GM04503 (cell line): ENCODE measurements at places on chromosomes 7 and 10.

- no peak for DNase-seq
Measured at GRCh38 chr7:135245226-135246190, 11.9 kb downstream of the STRA8 start.

GRCh38 chr7:134669845-134670373 lies 23.3 kb downstream of the BPGM start:
- no peak for DNase-seq

- no peak for DNase-seq
Measured at GRCh38 chr10:53453196-53453595, 680.6 kb upstream of the MBL2 start.

DNA sequence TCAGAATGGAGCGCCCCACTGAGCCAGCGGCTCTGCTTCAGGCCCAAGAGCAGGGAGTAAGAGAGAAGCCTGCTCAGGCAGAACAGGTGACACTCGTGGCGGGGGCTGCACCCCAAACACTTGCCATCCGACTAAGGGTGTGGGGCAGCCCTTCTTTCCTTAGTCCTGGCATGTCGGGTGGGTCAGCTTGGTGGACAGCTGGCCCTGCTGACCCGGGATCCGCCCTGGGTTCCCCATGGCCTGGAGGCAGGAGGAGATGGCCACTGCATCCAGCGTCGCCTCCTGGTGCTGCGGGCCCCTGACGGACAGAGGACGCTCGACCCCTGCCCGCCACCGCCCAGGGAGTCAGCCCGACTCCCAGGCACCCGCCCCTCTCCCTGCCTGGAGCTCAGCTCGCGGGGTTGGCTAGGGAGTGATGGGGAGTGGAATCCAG lies 1.2 kb upstream of the PAOX start:
- DNase-seq = no peak

DNA sequence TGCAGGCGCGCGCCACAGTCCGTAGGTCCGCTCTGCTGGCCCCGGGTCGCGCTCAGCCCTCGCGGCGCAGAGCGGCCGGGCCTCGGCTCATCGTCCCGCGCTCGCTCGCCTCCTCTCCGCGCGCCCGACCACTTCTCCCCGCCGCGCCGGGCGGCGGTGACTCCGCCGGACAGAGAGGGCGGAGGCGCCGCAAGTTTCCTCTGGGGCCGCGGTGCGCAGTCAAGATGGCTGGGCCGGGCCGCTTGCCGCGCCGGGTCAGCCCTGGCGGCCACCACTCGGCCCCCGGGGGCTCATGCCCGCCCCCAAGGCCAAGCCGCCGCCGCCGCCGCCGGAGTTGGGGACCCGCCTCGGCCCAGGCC lies 441 bp downstream of the FZD8 start:
- no peak for DNase-seq

DNA sequence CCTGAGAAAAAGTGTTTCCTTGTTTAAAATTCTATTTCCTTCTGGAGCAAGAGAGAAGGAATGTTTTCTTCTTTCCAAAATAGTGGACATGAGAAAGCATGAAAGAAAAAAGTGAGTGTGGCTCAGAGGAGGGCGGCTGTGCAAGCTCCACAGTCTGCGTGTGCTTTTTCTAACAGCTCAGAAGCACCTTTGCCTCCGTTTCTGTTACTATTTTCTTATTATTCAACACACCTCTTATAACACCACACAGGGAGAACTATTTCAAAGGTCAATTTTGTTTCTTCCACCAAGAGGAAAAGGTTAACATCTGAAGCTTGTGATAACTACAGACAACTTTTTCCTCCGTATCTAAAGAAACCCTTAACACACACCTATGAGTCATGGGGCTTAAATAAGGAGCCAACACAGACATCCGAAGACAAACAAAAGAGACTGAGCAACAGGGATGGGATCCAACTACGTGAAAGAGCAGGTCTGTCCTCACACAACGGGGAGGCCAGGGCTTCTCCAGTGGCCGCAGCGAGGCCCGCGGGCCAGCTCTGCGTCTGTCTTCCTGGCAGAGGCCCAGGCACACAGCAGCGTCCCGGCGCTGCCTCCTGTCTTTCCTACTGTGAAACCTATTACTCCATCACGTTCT lies 36.2 kb upstream of the NCAPG2 start:
- DNase-seq = peak; percentile 34

DNA sequence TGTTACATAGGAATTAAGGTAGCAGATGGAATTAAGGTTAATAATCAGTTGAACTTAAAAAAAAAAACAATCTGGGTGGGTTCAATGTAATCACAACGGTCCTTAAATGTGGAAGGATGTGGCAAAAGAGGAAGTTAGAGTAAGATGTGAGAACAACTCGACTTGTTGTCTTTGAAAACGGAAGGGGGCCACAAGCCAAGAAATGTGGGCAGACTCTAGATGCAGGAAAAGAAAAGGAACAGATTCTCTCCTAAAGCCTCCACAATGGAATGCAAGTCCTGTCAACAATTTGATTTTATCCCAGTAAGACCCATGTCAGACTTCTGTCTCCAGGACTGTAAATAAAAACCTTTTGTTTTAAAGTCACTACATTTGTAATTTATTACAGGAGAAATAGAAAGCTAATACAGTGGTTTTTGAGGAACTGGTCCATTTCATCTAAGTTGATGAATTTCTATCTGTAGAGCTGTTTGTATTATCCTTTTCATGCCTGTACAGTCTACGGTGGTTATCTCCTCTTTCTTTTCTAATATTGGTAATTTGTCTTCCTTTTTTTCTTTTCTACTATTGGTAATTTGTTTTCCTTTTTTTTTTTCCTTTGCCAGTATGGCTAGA lies 8.6 kb downstream of the MCMBP start:
- no peak for DNase-seq

DNA sequence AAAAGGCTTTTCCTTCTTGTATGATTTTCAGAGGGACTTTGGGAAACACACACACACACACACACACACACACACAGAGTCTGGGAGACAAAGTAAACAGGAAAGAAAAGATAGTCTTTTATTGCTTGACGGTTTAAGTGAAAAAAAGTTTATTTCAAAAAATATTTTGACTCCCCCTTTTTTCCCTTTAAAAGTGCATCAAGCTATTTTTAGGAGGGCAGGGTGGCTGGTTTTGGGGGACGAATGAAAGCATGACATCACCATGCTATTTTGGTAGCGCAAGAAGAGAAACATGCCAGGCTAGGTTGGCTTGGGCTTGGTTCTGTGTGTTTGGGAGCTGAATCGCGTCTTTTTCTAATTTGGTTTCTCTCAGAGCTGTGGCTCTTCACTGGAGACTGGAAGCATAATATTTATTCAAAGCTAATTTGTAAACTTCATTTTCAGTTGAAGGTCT lies 129.2 kb downstream of the BAMBI start:
- no peak for DNase-seq

- DNase-seq = peak; percentile 47
Measured at GRCh38 chr10:110651044-110651958, 7.2 kb downstream of the RBM20 start.

DNA sequence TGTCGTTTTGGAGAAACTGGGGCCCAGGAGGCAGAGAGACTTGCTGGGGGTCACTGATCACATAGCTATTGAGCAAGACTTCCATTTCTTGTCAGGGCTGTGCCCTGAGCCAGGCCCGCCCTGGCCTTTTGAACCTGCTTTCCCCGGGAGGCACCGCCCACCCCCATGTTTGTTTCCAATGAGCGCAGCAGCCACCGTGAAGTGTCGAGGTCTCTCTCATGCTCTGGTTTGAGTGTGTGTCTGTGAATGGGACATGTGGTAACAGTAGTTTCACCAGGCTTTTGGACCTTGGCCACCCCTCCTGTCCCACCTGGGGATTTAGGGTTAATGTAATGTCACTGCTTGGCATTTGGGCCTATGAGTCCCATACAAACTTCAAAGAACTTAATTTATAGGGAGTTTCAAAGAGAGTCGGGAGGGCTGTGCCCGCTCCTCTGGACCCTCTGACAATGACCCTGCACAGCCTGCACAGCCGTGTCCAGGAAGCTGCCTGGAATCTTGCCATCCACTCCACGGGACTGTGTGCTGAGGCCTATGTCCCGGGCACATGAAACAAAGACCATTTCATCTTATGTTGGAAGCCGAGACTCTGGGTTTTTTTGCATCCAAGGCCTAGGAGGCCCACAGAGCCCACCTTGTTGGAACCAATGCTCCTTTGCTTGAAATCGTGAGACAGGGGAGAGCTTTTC lies 6.3 kb downstream of the PRF1 start:
- no peak for DNase-seq

DNA sequence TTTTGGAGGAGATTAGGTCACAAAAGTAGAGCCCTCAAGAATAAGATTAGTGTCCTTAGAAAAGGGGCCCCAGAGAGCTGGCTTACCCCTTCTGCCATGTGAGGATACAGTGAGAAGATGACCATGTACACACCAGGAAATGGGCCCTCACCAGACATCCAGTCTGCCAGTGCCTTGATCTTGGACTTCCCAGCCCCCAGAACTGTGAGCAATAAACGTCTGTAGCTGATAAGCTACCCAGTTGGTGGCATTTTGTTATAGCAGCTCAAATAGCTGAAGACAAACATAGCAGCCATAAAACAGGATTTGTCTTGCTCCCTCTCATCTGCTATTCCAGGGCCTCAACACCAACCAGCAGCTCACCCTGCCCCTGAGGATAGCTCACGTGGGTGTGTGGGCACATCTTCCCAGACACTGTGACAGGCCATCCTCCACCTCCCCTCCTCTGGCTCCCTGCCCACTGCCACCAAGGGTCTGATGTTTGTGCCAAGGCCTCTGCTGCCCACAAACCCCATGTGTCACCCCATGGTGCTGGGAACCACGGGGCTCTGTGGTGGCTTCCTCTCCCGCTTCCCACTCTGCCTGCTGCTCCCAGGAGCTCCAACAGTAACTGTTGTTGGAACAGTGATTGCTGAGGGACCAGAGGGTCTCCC lies 252.4 kb downstream of the USP6NL start:
- DNase-seq = no peak

- DNase-seq = no peak
Measured at GRCh38 chr7:2965745-2966270, 77.9 kb downstream of the CARD11 start.

DNA sequence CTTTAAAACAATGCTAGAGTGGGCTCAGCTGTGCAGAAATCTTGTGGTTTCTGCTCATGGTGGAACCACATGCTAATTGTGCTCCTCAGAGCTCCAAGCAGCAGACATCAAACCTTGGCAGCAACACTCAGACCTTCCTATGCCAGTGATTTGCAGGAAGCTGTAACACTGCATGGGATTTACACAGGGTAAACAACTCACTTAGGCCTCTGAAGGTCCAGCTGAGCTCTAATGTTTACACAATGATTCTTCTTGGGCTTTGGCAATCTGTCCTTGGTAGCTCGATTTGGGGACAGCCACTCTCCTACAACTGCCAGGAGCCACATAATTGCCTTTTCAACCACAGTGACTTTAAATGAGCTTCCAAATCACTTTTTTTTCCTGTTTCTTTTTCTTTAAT lies 97.7 kb upstream of the PDLIM1 start:
- no peak for DNase-seq

DNA sequence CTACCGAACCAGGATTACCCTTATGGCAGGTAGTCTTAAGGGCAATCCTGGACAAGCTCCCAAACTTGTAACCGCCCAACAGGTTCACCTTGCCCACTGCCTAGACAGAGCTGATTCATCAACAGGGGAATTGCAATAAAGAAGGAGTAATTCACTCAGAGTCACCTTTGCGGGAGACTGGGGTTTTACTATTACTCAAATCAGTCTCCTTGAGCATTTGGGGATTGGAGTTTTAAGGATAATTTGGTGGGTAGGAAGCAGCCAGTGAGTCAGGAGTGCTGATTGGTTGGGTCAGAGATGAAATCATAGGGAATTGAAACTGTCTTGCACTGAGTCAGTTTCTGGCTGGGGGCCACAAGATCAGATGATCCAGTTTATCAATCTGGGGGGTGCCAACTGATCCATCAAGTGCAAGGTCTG lies 25.3 kb downstream of the HK1 start:
- DNase-seq = no peak

DNA sequence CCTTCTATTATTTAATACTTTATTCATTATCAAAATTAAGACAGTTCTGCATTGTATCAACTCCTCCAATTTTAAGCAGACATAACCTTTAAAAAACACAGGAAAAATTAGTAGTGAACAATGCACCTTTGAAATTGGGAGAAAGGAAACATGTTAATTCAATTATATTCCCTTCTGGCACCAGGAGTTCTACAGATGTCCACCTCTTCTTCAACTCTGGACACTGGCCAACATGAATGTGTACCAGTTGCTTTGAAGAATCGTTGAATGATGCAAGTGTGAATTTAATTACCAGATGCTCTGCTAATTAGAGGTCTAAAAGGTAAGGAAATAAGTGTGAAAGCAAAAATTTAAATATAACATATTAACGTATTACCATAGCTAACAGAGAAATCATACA lies 206.7 kb upstream of the IGFBP3 start:
- no peak for DNase-seq

DNA sequence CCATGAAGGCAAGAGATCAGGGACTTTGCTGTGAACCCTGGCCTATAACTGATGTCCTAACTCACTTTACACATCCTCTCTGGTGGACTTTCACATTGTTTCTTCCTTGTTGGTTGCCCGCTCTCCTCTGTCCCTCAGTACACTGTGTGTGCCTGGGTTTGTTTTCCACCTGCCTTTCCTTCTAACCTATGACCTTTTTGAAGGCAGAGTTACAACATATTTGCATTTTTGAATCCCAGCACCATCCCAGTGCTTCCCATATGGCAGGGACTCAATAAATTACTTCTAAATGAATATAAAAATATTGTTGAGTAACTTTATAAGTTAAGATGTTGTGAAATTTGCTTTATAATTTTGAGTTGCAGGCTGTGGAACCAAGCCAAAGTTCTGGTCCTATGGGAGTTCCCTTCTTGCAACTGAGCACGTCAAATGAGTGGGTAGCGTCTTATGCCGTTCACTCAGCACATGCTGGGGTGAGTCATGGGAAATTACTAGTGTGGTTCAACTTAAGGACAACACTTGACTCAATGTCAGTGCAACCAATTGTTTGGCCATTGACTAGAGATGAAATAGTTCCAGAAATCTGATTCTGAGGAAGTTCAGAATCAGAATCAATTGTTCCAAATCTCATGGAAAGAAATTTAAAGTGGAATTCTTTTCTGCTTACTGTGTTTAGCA lies 250.9 kb downstream of the TWIST1 start:
- DNase-seq = peak; percentile 98

GRCh38 chr7:50828801-50829200 lies 46.1 kb upstream of the GRB10 start:
- no peak for DNase-seq

- no peak for DNase-seq
Measured at GRCh38 chr10:109207361-109207760, 716.0 kb downstream of the XPNPEP1 start.

GRCh38 chr10:47243791-47244190 lies 56.2 kb upstream of the GDF10 start:
- no peak for DNase-seq
